ENCODE measurements at places on chromosomes 16 and 17.

- DNase-seq = no peak
Observed at GRCh38 chr17:19433255-19433654, 22.2 kb downstream of the RNF112 start.

DNA sequence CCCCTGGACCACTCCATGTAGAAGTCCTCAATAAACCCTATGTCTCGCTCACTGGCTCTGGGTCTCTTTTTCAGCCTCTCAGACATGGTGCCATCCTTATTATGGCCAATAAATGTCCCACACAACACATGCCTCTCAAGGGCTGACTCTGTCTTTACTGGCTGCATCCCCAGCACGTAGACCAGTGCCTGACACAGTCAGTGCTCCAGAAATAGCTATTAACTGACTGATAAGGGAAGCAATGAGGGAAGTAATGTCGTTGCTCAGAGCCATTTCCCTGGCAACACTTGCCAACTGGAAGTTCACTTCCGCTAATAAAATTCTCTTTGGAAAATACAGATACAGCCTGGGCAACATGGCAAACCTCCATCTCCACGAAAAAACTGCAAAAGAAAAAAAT lies 19.1 kb upstream of the APOH start:
- no peak for DNase-seq

- DNase-seq = peak; percentile 75
Observed at GRCh38 chr17:76268015-76268749, 3.0 kb downstream of the UBALD2 start.

DNA sequence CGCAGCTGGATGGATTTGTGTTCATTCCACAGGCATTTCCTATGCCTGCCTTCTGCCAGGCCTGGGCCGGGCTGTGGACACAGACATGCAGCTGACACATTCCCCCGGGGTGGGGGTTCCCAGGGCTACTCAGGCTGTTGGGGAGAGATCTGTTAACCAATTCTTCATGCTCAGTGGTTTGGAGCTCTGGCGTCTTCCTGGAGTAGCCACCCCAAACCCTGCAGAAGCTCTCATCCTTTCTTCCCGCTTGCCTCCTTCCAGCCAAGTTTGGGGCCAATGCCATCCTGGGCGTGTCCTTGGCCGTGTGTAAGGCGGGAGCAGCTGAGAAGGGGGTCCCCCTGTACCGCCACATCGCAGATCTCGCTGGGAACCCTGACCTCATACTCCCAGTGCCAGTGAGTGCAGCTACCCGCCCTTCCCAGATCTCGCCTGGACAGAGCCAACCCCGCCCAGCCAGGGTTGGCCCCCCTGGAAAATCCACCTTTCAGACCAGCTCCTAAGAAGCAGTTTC lies 2.6 kb downstream of the ENO3 start:
- DNase-seq = no peak

GRCh38 chr16:27248036-27248435 lies 20.5 kb downstream of the NSMCE1 start:
- DNase-seq = no peak

DNA sequence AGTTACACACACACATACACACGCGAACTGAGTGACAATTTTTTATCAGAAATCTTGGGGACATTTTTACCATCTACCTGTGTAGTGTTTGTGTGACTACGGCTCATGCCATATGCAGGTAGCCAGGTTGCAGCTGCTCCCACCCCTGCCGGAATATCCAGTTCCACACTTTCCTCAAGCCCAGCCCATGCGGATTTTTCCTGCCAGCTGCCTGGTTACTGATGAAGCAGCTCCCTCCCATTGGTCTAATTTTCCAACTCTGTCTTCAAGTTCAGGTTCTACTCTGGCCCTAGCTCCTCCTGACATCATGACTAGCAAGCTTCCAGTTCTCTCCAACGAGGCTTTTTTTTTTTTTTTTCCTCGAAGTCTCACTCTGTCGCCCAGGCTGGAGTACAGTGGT lies 4.8 kb downstream of the GSG1L2 start:
- DNase-seq = no peak

- DNase-seq = no peak
Observed at GRCh38 chr16:87498324-87499188, 5.7 kb upstream of the ZCCHC14 start.

DNA sequence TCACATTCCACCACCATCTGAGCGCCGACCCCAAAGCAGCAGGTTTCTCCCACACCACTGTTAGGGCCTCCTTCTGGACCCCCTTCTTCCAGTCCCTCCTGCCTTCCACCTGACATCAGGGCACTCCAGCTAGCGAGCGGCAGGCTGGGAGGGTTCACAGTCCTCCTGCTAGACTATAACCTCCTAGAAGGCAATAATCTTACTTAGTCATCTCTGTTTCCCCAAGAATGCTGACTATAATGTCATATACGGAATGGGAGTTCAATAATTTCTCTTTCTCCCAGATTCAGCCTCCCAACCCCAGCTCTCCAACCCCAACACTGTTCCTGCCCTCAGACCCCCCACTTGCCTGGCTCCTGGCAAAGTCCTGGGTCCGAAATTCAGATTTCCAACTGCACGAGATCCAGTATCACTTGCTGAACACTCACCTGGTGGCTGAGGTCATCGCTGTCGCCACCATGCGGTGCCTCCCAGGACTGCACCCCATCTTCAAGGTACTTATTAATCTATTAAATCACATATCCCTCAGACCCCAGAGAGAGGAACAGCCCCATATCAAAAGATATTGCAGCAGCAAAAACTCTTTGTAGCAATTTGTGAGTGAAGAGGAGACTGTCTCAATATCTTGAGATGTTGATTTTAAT lies 5.6 kb downstream of the ALOX12 start:
- no peak for DNase-seq

DNA sequence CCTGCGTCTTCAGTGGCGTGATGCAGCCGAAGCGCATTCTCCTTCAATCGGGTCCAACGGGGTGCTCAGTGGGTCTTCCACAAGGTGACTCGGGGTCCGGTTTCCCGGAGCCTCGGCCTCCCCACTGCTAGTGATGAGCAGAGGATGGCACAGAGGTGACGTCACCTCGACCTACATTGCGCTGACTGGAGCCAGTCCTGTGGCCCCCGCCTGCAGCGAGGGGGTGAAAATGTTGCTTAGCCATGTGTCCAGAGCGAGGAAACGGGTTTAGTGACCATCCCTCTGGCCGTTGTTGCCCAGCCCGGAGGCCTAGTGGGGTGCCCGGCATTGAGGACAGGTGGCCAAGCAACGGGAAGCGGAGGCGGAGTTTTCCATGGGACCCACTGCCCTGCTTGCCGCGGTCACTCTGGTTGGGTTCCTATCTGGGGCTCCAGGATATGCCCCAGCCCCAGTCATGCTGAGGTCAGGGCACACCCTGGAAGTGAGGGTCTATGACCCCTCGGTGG lies 190.6 kb upstream of the CIBAR2 start:
- no peak for DNase-seq

DNA sequence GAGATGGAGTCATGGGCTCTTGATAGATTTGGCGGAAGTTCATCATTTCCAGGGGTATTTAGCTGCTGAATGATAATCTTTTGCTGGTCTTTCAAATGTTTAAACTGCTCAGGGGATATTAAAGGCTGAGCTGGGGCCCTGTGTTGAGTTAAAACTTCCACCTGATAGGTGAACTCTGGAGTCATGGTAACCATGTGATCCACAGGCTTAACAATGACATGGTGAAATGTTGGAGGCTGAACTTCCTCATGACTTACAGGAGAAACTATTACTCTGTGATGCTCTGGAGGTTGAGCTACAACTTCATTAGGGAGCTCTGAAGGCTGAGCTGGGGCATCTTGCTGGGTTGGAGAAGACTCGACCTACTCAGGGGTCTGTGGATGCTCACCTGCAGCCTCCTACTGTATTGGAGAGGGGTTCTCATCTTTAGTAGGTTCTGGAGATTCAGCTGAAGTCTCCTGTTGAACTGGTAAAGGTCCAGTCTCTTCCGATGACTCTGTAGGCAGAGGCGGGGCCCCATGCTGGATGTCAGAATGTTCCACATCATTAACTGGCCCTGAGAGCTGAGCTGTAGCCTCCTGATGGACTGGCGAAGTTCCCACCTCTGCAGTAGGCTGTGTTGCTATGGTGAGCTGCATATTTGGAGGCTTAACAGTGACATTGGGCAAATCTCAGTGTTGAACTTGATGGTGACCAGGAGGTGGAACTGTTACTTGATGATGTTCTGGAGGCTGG lies 24.2 kb downstream of the RDM1 start:
- DNase-seq = no peak

GRCh38 chr16:88697831-88698615 lies 8.2 kb downstream of the RNF166 start:
- DNase-seq = no peak

DNA sequence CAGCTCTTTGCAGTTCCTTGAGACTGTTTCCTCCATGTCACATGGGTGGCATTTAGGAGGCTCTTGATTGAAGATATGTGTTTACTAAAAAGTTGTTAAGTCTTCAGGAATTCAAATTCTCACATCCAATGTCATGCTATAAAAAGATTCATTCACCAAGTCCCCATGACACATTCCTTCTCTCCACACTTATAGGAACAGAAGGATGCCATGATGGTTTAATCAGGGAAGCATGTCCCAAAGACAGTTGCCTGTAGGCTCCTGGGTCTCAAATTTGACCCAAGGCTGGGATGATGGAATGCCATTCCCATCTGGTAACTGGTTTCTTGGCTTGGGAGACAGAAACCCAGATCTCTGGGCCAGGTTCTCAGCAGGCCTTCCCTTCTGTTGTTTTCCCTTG lies 140.6 kb upstream of the SOX9 start:
- no peak for DNase-seq

DNA sequence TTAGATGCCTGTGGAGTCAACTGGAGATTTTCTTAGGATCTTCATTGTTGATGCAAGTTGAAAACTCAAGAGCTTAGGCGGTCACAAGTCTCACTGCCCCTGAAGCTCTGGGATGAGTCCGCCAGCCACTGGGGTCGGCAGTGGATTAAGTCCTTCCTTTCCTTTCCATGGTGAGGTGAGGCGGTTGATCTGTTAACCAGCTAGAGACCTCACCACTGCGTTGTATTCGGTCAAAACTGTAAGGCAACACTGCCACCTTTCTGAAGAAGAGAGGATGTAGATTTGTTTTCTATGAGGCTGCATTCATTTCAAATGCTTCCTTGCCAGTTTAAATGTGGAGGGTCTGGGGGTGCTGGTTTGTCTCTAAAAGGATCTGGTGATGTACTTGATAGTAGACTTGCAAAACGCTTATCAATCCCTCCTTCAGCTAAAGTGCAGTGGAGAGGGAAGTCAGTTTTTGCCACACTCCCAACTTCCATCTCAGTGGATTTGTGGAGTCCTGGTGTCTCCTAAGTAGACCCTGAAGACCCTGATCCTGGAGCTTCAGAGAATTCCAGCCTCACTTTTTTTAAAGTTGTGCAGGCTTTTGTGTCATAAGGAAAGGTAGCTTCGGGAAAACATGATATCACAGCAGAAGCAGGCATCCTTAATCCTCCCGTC lies 1.7 kb downstream of the MYOCD start:
- DNase-seq = no peak

DNA sequence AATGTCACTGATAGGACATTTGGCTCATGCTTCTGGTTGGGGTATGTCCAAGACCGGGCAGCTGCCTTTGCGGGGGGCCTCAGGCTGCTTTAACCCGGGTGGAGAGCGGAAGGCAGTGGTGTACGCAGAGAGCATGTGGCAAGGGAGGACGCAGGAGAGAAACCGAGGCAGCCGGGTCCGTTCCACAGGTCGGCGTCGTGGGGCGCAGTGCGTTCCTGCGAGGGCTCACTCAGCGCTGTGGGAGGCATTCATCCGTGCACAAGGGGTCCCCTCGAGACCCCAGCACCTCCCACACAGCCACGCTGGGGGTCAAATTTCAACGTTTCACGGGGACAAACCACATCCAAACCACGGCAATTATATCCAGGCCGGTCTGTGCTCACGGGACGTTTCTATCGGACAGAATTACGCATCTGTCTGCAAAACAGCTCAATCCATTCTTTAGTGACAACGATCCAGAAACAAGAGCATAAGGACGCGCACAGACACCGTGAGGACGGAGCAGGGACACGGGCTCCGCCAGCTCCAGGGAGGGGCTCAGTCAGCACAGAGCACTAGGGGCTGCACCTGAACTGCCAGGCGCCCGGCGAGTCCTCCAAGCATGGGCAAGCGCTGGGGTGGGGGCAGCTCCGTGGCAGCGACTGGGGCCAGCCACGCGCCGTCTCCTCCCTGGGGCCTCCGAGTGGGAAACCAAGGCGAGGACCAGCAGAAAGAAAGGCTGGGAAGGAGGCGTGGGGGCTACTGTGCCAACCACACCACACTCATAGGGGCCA lies 108.4 kb upstream of the METRNL start:
- no peak for DNase-seq

DNA sequence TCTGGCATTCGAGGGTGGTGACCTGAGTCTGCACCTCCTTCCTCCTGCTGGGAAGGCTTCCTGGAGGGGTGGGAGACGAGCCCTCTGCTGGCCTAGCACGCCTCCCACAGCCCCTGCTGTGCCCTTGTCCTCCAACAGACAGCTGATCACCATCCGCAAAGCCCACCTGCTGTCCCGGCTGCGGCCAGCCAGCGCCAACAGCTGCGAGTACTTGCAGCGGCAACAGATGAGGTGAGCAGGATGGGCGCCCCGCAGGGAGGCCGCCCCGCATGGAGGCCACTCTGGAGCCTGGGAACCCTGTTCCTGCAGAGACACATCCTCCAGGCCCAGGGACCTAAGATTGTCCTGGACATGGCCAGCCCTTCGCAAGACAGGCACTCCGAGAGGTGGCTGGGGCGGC lies 21.6 kb downstream of the UBALD1 start:
- DNase-seq = no peak

GRCh38 chr16:31142109-31143010 lies 6.8 kb upstream of the PRSS8 start:
- DNase-seq = peak; percentile 95

GRCh38 chr17:31702041-31702440 lies 157.0 kb downstream of the COPRS start:
- no peak for DNase-seq

DNA sequence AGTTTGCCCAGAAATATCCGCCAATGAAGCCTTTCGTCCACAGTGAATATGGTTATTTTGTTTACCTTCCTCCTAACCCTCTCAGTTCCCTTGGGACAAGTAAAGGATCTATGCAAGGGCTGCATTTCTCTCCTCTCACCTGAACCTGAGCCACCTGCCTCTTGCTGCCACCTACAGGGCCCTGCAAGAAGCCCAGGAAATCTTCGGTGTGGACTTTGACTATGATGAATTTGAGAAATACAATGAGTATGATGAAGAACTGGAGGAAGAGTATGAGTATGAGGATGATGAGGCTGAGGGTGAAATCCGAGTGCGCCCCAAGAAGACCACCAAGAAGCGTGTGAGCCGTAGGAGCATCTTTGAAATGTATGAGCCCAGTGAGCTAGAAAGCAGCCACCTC lies 14.0 kb downstream of the SUPT6H start:
- no peak for DNase-seq

DNA sequence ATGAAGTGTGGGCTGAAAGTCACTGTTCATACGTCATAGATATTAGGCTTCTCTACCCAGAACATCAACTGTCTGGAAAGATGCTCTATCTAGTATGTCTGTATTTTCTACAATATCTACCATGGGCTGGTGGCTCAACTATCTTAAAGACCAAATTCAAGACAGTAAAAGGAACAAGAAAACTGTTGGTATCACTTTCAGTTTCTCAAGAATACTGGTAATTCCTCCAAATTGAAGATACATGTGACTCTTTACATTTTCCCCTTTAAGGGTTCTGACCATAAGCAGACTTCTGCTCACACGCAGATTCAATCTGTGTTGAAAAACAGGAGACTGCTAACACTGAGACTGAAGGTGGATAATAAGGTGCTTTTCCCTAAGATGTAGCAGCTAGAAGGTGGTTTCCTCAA lies 24.2 kb downstream of the XPO6 start:
- no peak for DNase-seq

Data from activated CD4-positive, alpha-beta T cell treated with anti-CD3 and anti-CD28 coated beads, Interleukin-2, amount 50 U/mL, for 24 hours (primary cell).